SK-N-SH (cell line): ENCODE measurements at places on chromosomes 1 and 21. TPM values are rescaled to one million over a fixed set of nuclear protein-coding genes. Genes with fewer than 3 reads are reported as not detected.

DNA sequence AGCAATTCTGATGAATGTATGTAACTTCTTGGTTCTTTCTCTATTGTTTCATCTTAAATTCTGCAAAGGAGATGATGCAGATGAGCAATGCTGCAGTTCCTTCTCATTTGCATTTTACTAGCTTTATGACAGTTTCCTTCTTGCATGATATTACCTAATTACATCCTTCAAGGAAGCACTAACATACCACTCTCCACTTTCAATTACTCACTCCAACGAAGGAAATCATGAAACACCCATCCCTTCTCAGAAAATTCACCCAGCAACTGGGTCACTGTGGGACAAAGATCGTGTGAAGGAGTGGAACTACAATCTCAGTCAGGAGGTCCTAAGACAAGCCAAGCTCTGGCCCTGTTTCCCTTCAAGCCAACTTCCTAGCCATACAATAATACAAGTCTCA is 142.3 kb downstream of the CHD1L start:
- no peak for DNase-seq
- no peak overlapping the region for H3K27ac ChIP-seq
- no peaks in the 10 kb centered on the region for H3K4me1 ChIP-seq
- no peaks in the 10 kb centered on the region for H3K36me3 ChIP-seq

DNA sequence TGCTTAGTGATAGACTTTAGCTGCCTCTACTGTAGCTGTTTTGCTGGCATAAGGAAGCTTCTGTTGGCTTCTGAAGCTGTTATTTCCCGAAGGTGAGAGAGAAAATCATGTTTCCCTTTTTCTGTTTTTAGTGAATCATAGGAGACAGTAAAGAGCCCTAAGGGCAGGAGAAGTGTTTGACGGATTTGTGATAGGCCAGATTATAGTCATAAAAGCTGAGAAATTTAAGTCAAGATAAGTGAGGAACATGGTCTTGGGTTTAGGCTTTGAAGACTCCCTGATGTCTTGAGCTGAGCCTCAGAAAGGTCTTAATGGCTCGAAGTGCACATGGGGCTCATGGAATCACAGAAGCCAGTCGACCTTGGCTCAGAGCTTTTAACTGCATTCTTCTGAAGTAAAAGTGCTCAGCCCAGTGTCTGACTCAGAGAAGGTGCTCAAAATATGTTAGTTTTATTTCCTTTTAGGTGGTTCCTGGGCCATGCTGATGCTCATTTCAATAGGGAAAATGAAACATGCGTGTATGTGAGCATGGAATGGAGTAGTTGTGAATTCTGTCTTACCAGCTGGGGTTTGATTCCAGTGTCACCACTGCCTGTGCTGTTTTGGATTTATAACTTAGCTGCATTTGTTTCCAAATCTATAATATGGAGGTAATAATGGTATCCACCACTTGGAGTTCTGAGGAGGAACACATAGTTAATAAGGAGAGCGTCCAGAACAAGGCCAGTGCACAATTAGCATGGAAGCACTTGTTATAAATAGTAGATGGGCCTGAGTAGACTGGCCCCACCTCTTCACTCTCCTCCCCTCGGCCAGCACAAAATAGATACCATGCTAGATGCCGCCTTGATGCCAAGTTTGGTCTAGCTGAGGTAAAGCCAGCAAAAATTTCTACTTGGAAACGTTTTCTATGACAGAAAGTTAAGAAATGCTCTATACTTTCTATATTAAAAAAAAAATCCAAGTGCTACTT is 99.2 kb downstream of the C1orf21 start:
- H3K4me1 ChIP-seq, result peaks cover 48% of the 10 kb centered on the region
- no peak overlapping the region for H3K27ac ChIP-seq
- H3K27me3 ChIP-seq, result no peaks in the 10 kb centered on the region

GRCh38 chr1:37433171-37433570 is 41.2 kb upstream of the ZC3H12A start:
- DNase-seq, result no peak
- no peak overlapping the region for H3K4me3 ChIP-seq
- peaks cover 18% of the 10 kb centered on the region; the same call in 1 of the 2 replicates for H3K27me3 ChIP-seq
- no peak overlapping the region for H3K27ac ChIP-seq
- no peaks in the 10 kb centered on the region for H3K4me1 ChIP-seq

DNA sequence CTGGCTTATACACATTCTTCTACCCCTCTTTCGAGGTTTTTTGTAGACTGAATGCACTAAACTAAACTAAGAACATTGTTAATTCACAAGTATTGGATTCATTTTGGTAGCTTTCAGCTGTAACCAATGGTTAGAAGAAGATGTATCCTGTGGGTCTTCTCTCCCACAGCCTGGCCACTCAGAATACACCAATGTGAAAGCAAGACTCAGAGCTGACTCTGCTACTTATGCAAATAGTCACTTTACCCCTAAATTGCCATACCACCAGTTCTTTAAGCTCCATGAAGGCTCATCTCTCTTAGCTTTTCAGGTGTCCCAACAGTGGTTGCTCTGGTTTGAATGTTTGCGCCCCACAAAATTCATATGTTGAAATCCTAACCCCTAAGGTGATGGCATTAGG is 60.1 kb downstream of the RGS13 start:
- H3K4me1 ChIP-seq, result peaks cover 8% of the 10 kb centered on the region; the same call in 1 of the 2 replicates
- no peak overlapping the region for H3K27ac ChIP-seq
- no peaks in the 10 kb centered on the region for H3K36me3 ChIP-seq
- H3K4me3 ChIP-seq, result no peak overlapping the region
- DNase-seq, result no peak

DNA sequence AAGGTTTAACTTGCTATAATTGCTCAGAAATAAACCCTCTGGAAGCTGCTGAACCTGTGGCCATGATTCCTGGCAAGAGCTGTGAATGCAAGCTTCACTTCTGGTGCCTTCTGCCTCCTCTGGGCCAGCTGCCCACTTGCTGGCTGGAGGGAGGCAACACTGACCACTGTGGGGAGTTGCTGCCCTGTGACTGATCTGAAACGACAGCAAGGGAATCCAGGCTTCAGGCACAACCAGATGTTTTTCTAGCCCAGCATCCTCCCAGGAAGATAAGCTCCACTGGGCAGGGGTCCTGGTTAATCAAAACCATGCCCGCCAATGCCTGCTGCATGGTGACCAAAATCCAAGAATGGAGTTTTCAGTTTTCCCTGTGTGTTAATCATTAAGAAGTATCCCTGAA is 180.0 kb upstream of the HMGB4 start:
- no peak overlapping the region for H3K4me3 ChIP-seq
- no peak overlapping the region for H3K27ac ChIP-seq
- no peaks in the 10 kb centered on the region for H3K36me3 ChIP-seq
- no peaks in the 10 kb centered on the region for H3K4me1 ChIP-seq

GRCh38 chr1:25831569-25832196 is 11.9 kb downstream of the MTFR1L start:
- H3K27me3 ChIP-seq, result no peaks in the 10 kb centered on the region
- no peaks in the 10 kb centered on the region for H3K4me1 ChIP-seq
- H3K4me3 ChIP-seq, result no peak overlapping the region
- H3K27ac ChIP-seq, result no peak overlapping the region
- no peak for DNase-seq

GRCh38 chr1:109235137-109235536 is 14.2 kb upstream of the CELSR2 start:
- no peak overlapping the region for H3K4me3 ChIP-seq
- peaks cover 4% of the 10 kb centered on the region; the same call in 1 of the 2 replicates for H3K4me1 ChIP-seq
- no peaks in the 10 kb centered on the region for H3K27me3 ChIP-seq
- no peak overlapping the region for H3K27ac ChIP-seq

The TBX15 gene
- 0.02 TPM in 1 of 2 replicates, not detected in the other for polyA plus RNA-seq

The SELL gene
- 0.52 and 0.58 TPM in 2 replicates for polyA plus RNA-seq

The CLDN8 gene
- polyA plus RNA-seq, result not detected in 2 replicates
